ENCODE measurements at places on chromosomes 3 and 15. TPM values are rescaled to one million over a fixed set of nuclear protein-coding genes. Genes with fewer than 3 reads are reported as not detected.

The CASR gene
- total RNA-seq = not detected

The SELENOS gene
- total RNA-seq = 143 TPM

The LRRN1 gene
- total RNA-seq = 0.26 TPM

The MORC1 gene
- total RNA-seq = not detected

The SUSD5 gene
- not detected for total RNA-seq

The POMGNT2 gene
- 8.2 TPM for total RNA-seq

The SKOR1 gene
- under 0.01 TPM for total RNA-seq

The KIF7 gene
- 1.3 TPM for total RNA-seq

The ULK4 gene
- total RNA-seq = 3.9 TPM

The TMCO5A gene
- not detected for total RNA-seq

The TEX55 gene
- total RNA-seq = not detected

The SEMA6D gene
- 2.6 TPM for total RNA-seq

The TF gene
- under 0.01 TPM for total RNA-seq

The ZKSCAN7 gene
- 2.9 TPM for total RNA-seq

The B3GNT5 gene
- total RNA-seq = 49.8 TPM

The GHSR gene
- total RNA-seq = not detected

The SYNPR gene
- not detected for total RNA-seq

The ACSBG1 gene
- total RNA-seq = not detected

The C2CD4A gene
- total RNA-seq = 1.3 TPM

The SENP8 gene
- total RNA-seq = 1.1 TPM

The TMIE gene
- 1.3 TPM for total RNA-seq

The HAPLN3 gene
- total RNA-seq = 1.1 TPM

The DNAJA4 gene
- 26.5 TPM for total RNA-seq

The LNP1 gene
- 1.1 TPM for total RNA-seq

Data from bronchial epithelial cell (primary cell).